ENCODE measurements at places on chromosomes 3 and 15. TPM values are rescaled to one million over a fixed set of nuclear protein-coding genes. Genes with fewer than 3 reads are reported as not detected.

The IGSF10 gene
- total RNA-seq, result not detected

The CFAP92 gene
- total RNA-seq, result 0.62 TPM

The UBE2E2 gene
- 45.4 TPM for total RNA-seq

The KNG1 gene
- not detected for total RNA-seq

The OR5K2 gene
- total RNA-seq, result not detected

The DGKG gene
- not detected for total RNA-seq

The ARHGAP11A gene
- 82.3 TPM for total RNA-seq

The FAM107A gene
- total RNA-seq, result 10.7 TPM

The SAMD7 gene
- not detected for total RNA-seq

The SHQ1 gene
- total RNA-seq, result 19.7 TPM

The ABI3BP gene
- total RNA-seq, result 78.1 TPM

The PSMD2 gene
- total RNA-seq, result 435 TPM

The CPLX3 gene
- total RNA-seq, result not detected

The GOLGA8G gene
- not detected for total RNA-seq

The ALDH1A2 gene
- 34.9 TPM for total RNA-seq

The NR1I2 gene
- not detected for total RNA-seq

The MYZAP gene
- total RNA-seq, result 8.1 TPM

The ACVR2B gene
- total RNA-seq, result 4.9 TPM

The SIAH2 gene
- 16.0 TPM for total RNA-seq

The GOLGA8J gene
- total RNA-seq, result not detected

The TM6SF1 gene
- 26.8 TPM for total RNA-seq

The EPB42 gene
- not detected for total RNA-seq

The TRA2B gene
- total RNA-seq, result 214 TPM

The PLSCR2 gene
- not detected for total RNA-seq

The PYGO1 gene
- total RNA-seq, result 7.6 TPM

The CPB1 gene
- not detected for total RNA-seq

The TMEM266 gene
- not detected for total RNA-seq

All from endothelial cell of umbilical vein (primary cell).